Stimulated activated CD8-positive, alpha-beta memory T cell treated with anti-CD3 and anti-CD28 coated beads, Interleukin-7, amount 100 ng/mL, for 1 hour (primary cell): ENCODE measurements at places on chromosomes 1 and 21.

DNA sequence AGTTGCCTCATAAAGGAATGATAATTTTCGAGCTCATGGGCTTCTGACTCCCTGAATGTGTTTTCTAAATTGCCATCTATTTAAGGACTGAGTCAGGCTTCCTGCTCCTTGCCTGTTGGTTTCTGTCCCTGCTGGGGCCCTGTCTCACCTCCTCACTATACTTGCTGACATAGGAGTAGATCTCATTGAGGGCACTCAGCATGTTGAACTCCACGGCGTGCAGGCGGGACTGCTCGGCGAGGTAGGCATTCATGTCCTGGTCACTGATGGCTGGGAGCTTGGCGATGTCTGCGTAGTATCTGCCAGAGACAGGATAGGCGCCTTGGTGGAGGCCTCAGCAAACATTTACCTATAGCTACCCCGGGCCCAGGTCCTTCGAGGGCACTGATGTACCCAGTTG is 116.9 kb upstream of the CD34 start:
- no peak for DNase-seq

GRCh38 chr21:41760411-41760810 is 6.4 kb downstream of the RIPK4 start:
- no peak for DNase-seq

DNA sequence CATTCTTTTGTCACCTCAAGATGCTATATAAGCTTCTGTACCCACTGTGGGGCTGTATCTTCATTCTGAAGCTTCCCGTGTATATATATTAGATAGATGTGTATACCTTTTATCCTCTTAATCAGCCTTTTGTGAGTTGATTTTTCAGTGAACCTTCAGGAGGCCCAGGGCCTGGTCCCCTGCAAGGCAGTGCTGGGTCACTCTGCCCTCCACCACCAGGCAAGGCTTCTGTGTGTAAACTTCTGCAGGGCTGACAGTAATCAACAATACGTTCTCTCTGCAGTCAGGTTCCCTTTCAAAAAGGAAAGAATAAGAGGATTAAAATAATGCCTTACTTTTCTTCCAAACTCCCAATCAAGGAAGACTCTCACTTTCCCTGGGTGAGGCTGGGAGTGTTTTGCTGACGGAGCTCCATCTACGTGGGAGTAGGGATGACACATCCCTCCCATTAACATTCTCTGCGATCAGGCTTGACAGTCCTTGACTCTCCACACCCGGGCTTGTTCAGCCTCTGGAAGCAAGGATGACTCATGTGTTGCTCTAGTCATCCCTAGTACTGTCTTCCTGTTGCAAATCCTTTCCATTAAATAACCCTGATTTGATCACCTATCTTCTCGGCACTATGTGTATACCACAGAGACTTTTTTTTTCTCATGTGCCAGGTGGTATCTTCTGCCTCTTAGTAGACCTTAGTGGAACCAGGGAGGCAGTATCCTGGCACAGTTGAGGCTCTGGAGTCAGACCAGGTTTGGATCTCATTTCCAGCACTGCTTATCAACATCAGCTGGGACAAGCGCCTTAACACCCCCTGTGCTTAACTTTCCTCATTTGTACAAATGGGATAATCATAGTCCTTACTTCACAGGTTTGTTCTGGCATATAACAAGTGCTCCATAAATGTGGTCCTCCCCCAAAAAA is 70.3 kb upstream of the KCNK1 start:
- no peak for DNase-seq

- DNase-seq, result no peak
Measured at GRCh38 chr1:97384294-97384968, 536.4 kb downstream of the DPYD start.

GRCh38 chr1:11653101-11653860 is 948 bp downstream of the FBXO2 start:
- no peak for DNase-seq

DNA sequence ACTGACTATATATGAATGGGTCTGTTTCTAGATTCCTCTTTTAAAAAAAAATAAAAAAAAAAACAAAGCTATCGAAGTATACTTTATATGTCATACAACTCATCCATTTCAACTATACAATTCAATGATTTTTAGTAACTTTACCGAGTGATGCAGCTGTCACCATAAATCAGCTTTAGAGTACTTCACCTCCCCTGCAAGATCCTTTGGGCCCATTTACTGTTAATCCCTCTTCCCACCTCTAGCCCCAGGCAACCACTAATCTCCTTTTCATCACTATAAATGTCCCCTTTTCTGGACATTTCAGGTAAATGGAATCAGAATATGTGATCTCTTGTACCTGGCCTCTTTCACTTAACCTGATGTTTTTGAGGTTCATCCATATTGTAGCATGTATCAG is 133.9 kb downstream of the PEX14 start:
- DNase-seq, result no peak

GRCh38 chr1:57422271-57423134 is 1.4 kb downstream of the DAB1 start:
- no peak for DNase-seq
